Fibroblast of lung (primary cell): ENCODE measurements at places on chromosomes 2 and 18. TPM values are rescaled to one million over a fixed set of nuclear protein-coding genes. Genes with fewer than 3 reads are reported as not detected.

The PSMA8 gene
- not detected in 2 replicates for total RNA-seq

The SPEG gene
- 13.1 and 20.1 TPM in 2 replicates for total RNA-seq

The EDAR gene
- not detected in 2 replicates for total RNA-seq

The CDKL4 gene
- 3.0 and 3.1 TPM in 2 replicates for total RNA-seq

The UGT1A7 gene
- total RNA-seq: not detected in 2 replicates

The HAAO gene
- total RNA-seq: 2.8 and 4.1 TPM in 2 replicates

The IL18R1 gene
- total RNA-seq: 0.50 and 5.4 TPM in 2 replicates

The TBR1 gene
- not detected in 2 replicates for total RNA-seq

The CNDP1 gene
- total RNA-seq: not detected in 2 replicates

The CCDC142 gene
- 18.5 and 21.3 TPM in 2 replicates for total RNA-seq

The MEP1B gene
- under 0.01 TPM in 2 replicates for total RNA-seq

The BOLL gene
- not detected in 2 replicates for total RNA-seq

The RAB31 gene
- 26.2 and 29.6 TPM in 2 replicates for total RNA-seq

The RNU2-63P gene
- total RNA-seq: 46.0 and 268 TPM in 2 replicates

The ACKR3 gene
- total RNA-seq: 0.17 and 2.3 TPM in 2 replicates

The ST8SIA5 gene
- total RNA-seq: under 0.01 TPM in 2 replicates

The PPM1G gene
- 63.4 and 67.0 TPM in 2 replicates for total RNA-seq

The VIL1 gene
- total RNA-seq: not detected in 2 replicates

The PCBP1 gene
- total RNA-seq: 30.6 and 42.1 TPM in 2 replicates

The UGT1A9 gene
- not detected in 2 replicates for total RNA-seq

The CYP1B1 gene
- total RNA-seq: 94.1 and 97.3 TPM in 2 replicates

The AQP12B gene
- total RNA-seq: not detected in 2 replicates

The ARHGAP28 gene
- 27.2 and 35.0 TPM in 2 replicates for total RNA-seq

The GCG gene
- total RNA-seq: not detected in 2 replicates

The NR4A2 gene
- total RNA-seq: 0.17 and 0.26 TPM in 2 replicates

The CROCC2 gene
- total RNA-seq: 0.33 and 0.51 TPM in 2 replicates

The NPPC gene
- not detected in 2 replicates for total RNA-seq

The CYBRD1 gene
- total RNA-seq: 227 and 334 TPM in 2 replicates

The ALK gene
- total RNA-seq: under 0.01 TPM in 2 replicates

The DOK1 gene
- 25.7 and 31.7 TPM in 2 replicates for total RNA-seq

The SLC30A3 gene
- total RNA-seq: under 0.01 TPM in 1 of 2 replicates, not detected in the other

The CCDC178 gene
- total RNA-seq: under 0.01 and 0.17 TPM in 2 replicates

The SMYD1 gene
- total RNA-seq: not detected in 2 replicates

The ADAM23 gene
- 2.3 and 3.1 TPM in 2 replicates for total RNA-seq

The TSPYL6 gene
- not detected in 2 replicates for total RNA-seq

The SLC19A3 gene
- total RNA-seq: 0.17 and 1.0 TPM in 2 replicates

The GNLY gene
- under 0.01 TPM in 1 of 2 replicates, not detected in the other for total RNA-seq

The TXNDC2 gene
- not detected in 2 replicates for total RNA-seq

The CNRIP1 gene
- 34.7 and 39.8 TPM in 2 replicates for total RNA-seq

The MGAT4A gene
- 0.17 and 0.26 TPM in 2 replicates for total RNA-seq

The C2orf66 gene
- 0.17 and 0.26 TPM in 2 replicates for total RNA-seq

The GNAL gene
- 0.50 and 0.77 TPM in 2 replicates for total RNA-seq

The ZNF892 gene
- 6.2 and 7.3 TPM in 2 replicates for total RNA-seq
